Fibroblast of pulmonary artery (primary cell): ENCODE measurements at places on chromosomes 1 and 21.

GRCh38 chr21:45110873-45111624 lies 36.7 kb downstream of the ADARB1 start:
- no peak for DNase-seq

DNA sequence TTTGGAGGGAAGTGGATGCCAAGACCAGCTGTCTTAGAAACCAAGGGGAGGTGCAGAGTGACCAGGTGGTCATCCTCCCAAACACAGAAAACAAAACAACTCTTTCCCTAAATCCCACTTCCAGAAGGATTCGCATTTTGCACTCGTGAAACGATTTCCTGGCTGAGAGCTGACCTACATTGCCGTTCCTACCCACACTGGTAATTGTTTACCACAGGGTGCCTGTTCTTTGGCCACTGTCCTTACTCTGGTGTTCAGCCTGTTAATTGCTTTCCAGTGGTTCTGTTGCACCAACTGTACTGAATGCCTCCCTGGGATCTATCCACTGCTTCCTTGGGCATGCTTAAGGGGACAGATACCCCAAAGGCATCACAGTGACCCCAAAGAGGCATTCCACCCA lies 23.2 kb upstream of the PLA2G2C start:
- DNase-seq, result no peak

- no peak for DNase-seq
These were observed 253.2 kb downstream of the FMN2 start for GRCh38 chr1:240344918-240345317.

DNA sequence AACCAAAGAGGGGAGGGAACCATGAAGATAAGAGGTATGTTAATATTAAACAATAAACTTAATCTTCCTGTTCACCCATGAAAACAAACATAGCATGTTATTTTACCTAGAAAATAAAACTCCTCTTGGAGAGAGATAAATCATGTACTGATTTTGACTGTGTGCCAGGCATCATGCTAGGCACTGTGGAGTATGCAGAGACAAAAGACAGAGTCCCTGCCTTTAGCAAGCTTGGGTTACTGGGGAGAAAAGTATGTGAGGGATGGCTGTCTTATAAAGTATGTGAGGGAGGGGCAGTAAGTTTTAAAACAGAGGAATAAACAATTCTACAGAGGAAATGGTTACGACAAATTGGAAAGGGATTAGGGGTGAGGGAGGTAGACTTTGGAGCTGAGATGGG lies 129.5 kb upstream of the BEND5 start:
- DNase-seq, result no peak

- DNase-seq, result peak; percentile 72
These were observed 20.2 kb upstream of the MTR start for GRCh38 chr1:236774926-236775325.

GRCh38 chr1:22870201-22870871 lies 102.3 kb downstream of the LACTBL1 start:
- peak; percentile 60 for DNase-seq

DNA sequence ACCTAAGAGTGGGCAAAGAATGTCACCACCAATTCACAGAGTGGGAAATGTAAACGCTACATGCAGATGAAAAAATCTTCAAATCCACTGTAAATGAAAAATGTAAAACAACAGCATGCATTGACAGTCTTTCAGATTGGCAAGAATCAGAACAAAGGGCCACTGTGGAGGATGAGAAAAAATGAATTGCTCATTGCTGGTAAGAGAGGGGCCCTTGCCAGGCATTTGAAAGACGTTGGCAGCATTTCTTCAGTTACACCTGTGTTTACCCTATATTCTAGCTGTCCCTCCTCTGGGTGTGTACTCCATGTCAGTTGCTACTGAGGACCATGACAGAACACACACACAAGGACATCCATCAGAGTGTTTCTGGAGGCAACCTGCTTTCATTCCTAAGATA lies 25.8 kb upstream of the AADACL3 start:
- DNase-seq, result no peak

DNA sequence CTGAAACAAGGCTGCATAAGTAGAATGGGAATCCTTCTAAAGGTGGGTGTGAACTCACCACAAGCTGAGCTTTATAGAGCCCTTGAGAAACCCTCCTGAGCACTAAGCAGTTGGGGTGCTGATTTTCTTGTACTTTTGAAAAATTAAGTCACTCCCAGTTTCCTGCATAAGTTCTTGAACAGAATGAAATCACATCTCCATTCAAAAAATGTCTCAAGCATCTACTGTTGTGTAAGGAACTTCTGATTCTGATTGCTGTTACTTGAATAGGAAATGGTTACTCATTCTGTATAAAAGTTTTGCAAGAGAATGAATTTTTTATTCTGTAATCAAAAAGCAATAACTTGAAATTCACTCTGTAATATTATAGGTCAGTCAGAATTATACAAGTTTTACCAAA lies 50.8 kb upstream of the WNT2B start:
- peak; percentile 82 for DNase-seq

DNA sequence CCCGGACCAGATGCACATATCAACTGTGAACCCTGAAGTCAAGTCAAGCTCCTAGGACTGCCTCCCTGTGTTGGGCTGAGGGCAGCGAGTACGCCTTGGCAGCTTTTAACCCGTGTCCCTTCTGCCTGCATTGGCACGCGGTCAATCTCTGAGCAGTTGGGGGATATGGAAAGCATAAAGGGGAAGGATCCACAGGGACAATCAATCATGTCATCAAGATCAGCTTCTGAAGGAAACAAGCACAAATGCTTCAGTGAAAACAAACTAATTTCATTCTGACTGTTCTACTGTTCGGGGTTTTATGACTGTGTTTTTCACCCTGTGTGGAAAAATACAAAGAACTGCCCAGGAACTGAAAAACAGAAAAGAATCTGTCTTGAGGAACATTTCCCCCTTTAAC lies 106.2 kb downstream of the RUNX1 start:
- DNase-seq, result no peak

DNA sequence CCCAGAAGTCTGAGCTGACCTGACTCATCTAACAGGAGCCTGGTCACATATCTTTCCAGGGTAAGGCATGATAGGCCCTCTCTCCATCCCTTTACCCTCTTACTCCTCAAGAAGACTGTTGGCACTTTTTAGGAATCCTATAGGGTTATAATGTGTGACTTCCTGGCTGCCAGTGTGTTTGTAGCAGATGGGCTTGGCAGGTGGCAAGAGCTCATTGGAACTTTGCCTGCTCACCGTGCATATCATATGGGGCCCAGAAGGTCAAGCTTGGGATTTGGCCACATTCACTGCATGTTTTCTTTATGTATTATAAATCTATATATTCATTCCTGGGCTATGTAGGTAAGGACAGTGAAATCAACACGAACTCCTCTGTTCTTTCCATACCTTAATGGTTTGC lies 5.2 kb downstream of the KAZN start:
- no peak for DNase-seq

DNA sequence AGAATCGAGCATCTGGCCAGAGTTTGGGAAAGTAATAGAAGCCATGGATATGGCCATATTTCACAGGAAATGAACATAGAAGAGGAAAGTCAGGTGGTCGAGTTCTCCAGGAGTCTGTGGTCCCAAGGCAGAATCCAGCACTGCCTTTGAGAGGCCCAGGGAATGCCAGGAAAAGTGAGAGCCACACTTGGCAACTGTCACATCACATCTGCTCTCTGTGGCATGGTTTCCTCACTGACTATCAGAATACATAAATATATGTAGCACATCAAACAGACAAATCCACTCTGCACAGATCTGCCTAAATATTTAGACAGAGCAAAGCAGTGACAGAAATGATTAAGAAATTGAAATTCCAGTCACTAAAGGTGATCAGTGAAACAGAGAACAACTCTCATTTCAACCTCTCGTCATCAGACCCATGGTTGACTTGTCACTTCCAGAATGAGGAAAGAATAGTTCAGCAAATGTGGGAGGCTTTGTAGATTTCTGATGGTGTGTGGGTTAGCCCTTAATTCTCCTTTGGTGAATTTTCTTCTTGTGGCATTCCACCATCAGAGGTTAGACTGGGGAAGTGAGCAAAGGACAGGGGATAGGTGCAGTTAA lies 58.8 kb upstream of the MAN1A2 start:
- DNase-seq, result no peak

DNA sequence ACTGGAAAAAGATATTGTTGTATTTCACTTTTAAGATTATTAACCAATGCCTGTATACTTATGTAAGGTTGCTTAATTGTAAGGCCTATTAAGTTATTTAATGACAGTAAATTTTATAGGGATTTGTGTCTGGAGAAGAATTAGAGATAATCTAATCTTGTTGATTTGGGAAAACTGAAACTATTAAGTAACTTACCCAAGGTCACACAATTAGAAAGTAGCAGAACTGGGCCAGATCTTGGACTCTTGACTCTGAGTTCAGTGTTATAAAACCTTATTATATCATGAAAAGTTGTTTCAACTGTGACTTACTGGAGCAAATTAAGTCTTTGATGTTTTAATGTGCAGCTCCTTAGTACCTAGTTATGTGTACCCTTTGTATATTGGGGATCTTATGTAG lies 38.5 kb downstream of the CAMTA1 start:
- no peak for DNase-seq

DNA sequence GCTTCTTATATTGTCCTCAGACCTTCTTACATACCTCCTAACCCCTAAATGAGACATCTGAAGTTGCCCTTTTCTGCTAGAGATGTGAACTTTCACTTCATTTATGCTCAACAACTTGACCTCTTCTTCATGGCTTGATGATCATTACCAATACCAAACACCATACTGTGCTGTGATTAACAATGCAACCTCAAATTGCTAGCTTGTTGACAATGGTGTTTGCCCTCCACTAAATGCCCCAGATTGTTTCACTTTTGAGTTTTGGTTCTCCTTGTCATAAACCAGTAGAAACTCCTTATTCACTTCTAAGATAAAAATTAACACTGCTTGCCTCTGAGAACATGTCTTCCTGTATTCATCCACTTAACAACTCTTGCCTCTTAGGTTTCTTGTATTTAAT lies 5.6 kb downstream of the JAK1 start:
- no peak for DNase-seq

GRCh38 chr1:73909043-73909562 lies 288.9 kb downstream of the LRRIQ3 start:
- no peak for DNase-seq

DNA sequence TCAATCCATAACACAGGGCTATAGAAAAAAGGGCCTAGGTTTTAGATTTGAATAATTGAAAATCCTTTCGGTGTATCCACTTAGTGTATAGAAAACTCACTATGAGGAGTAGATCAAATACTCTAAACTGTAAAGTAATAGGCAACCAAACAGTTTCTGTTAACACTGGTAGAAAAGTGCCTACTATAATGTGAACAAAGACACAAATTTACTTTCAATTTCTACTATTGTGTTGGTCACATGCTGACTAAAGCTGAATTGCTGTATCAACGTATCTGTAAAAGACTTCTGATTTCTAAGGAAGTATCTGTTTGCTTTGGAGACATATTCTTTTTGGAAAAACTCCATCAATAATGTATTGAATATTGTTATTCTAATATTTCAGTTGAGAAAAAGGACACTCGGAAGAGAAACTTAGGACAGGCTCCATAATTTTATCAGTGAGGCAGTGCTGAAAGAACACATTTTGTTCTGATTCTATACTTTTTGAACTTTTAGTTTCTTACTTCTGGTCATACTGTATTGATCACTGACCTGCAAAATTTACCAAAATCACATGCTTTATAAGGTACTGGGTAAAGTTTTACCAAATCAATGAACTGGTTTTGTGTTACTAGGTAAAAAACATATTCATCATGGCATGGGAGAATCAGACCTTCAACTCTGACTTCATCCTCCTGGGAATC lies at the start of gene OR2M5:
OR2M5 (plus strand) TSS at position 636 of the 686 bp plus-strand sequence; CDS start at position 636, 0 bp downstream.
- DNase-seq, result no peak

DNA sequence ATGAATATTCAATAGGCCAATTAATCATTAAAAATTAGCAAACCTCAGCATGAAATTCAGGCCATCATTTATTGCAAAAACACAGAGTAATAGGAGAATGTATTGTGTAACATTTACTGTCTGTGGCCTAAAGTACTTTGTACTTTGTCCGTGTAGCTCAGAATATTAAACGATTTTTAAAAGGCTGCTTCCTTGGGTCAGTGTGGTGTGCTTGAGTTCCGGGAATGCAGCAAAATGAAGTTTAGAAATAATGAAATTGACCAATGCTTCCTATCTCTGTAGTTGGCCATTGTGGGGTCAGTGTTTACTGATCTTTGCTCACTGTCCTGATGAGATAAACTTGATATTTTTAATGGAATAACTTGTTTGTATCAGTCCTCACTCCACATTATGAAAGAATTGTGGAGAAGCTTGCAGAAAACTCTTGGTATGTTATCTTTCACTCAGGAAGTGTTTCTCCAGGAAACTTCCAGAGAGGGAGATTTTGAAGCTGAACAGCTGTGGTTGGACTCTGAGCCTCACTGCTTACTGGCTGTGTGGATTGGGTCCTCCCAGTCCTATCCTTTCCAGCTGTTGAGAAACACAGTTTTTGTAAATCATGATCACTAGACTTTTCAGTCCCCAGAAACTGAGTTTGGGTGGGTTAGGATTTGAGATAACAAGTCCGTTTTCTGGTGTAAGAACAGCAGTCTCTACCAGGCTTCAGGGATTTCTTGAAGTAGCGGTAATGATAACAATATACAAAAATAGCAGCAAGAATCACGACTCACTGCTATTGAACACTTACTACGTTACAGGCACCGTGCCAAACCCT lies 19.2 kb upstream of the MTARC1 start:
- DNase-seq, result peak; percentile 90

DNA sequence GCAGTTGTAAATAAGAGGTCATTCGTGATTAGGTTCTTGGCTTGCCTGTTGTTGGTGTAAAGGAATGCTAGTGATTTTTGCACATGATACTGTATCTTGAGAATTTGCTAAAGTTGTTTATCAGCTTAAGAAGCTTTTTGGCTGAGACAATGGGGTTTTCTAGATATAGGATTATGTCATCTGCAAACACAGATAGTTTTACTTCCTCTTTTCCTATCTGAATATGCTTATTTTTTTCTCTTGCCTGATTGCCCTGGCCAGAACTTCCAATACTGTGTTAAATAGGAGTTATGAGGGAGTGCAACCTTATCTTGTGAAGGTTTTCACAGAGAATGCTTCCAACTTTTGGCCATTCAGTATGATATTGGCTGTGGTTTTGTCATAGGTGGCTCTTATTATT lies 576.1 kb upstream of the RGS18 start:
- DNase-seq, result no peak

- DNase-seq, result no peak
These were observed 12.2 kb downstream of the FGR start for GRCh38 chr1:27622828-27623227.

DNA sequence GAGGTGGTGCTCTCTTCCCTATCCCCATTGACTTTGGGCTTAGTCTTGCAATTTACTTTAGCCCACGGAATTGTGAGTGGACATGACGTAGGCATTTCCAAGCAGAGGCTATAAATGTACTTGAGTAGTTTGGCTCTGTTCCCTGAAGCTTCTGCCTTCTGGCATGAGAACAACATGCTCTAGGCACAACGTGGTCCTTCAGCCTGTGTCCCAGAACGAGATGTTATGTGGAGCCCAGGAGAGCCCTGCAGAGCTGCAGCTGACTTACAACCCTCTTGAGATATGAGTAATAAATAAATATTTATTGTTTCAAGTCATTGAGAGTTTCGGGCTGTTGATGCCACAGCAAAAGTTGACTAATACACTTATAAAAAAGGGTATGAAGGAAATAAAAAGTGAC lies 105.2 kb upstream of the HMGB4 start:
- no peak for DNase-seq

GRCh38 chr1:162629077-162629627 lies 3.1 kb upstream of the DDR2 start:
- DNase-seq, result no peak
